ENCODE measurements at places on chromosomes 13 and 19. TPM values are rescaled to one million over a fixed set of nuclear protein-coding genes. Genes with fewer than 3 reads are reported as not detected.
A peak's percentile ranks its signal among the peaks of the same experiment; 100 is the strongest.

- DNase-seq = no peak
Measured at GRCh38 chr19:27905074-27905473, 1307.9 kb downstream of the UQCRFS1 start.

- no peak for DNase-seq
Measured at GRCh38 chr13:70905035-70905434, 796.8 kb upstream of the KLHL1 start.

DNA sequence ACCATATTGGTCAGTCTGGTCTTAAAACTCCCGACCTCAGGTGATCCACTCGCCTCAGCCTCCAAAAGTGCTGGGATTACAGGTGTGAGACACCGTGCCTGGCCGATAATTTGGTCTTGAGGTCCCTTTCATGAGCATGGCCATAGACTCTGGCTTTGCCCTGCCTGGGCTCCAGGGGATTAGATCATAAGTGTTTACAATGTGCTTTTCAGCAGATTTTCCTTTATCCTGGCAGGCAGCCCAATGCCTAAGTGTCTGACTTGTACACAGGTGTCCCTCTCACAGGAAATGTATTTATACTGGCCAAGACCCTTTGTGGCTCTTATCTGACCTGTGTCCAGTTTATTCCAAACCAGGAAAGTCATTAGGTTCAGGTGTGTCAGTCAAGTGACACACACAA lies 15.9 kb downstream of the BCAM start:
- peak; percentile 35 for DNase-seq

DNA sequence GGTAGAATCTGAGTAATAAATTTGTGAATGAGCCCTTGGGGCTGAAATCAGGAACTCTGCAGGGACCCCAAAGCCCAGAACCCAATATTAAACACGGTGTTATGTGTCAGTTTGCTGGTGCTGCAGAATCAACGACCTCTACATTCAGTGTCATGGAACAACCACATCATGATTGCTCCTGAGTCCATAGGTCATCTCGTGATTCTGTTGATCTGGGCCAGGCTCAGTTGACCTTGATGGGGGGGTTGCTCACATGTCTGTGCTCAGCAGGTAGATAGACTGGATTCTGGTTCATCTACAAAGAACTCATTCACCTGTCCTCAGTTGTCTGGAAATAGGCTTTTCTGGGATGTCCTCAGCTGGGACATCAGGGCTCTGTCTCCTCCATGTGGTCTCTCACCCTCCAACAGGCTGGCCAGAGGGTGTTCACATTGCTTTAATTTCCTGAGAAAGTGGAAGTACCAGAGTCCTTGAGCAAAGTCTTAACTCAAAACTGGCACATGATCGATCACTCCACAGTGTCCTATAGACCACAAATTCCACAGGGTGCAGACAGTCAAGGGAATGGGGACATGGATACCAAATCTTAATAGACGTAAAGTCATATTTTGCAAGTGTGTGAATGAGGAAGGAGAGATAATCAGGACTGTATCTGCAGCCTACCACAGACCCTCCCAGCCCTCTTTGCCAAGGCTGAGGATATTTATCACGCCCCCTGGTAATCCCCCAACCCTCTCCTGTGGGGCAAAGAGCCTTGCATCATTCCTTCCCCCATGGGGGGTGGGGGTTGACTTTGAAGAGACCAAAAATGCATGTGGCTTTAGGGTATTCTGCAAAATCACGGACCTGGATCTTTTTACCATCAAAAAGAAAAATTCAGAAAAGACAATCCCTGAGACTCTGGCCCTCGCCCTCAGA lies 39.3 kb upstream of the IGFL1 start:
- no peak for DNase-seq

DNA sequence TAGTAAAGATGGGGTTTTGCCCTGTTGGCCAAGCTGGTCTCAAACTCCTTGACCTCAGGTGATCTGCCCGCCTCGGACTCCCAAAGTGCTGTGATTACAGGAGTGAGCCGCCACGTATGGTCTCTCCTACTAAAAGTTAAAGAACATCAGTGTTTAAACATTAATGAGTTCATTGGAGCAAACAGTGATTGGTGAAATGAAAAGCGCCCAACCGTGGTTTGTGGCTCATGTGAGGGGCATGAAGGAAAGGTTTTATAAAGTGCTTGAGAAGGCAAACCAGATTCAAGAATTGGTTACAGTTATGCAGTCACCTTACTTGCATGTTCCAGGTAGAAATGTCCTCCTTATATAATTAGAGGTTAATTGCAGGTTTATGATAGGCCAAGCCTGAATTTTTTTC lies 109.5 kb downstream of the ZNF675 start:
- DNase-seq = no peak

Gene KIR2DL4
- not detected for total RNA-seq

Gene SSC5D
- total RNA-seq = not detected

Gene PRSS57
- not detected for total RNA-seq

Gene ZNF491
- total RNA-seq = 0.17 TPM

Gene ZNF845
- total RNA-seq = 4.4 TPM

Data from PC-3 (cell line).